MV-4-11 (cell line): ENCODE measurements at places on chromosomes 1 and 21.

GRCh38 chr1:211739671-211740411 lies 64.4 kb upstream of the NEK2 start:
- DNase-seq: no peak

DNA sequence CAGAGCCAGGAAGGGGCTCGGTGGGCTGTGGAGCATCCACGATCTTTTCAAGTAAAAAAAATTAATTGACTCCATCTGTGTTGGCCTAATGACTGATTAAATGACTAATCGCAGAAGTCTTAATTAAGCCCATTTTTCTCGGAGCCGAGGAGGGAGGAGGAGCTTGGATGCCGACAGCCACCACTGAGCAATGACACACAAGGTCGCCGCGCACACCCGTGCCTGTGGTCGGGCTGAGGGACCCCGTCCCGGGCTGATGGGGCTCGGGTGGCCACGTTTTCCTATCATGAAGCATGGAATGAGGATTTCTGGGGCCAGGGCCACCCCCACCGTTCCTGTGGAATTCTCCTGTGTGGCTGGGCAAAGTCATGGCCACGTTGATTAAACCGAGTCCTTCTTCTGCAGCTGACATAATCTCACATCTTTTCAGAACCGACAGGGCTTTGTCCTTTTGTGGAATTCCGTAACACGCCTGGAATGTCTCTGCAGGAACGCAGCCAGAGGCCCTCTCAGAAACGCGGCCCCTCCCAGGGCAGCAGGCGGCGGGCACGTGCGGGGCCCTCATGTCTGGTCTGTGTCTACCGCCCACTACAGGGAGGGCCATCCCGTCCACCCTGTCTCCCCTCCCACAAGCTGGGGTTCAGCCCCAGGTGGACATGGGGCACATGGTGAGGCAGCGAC lies 60.7 kb downstream of the MORN1 start:
- DNase-seq: no peak

- peak; percentile 5 for DNase-seq
Observed at GRCh38 chr1:221462345-221462744, 279.5 kb downstream of the DUSP10 start.

- DNase-seq: no peak
Observed at GRCh38 chr1:221302357-221302756, 423.1 kb downstream of the HLX start.

DNA sequence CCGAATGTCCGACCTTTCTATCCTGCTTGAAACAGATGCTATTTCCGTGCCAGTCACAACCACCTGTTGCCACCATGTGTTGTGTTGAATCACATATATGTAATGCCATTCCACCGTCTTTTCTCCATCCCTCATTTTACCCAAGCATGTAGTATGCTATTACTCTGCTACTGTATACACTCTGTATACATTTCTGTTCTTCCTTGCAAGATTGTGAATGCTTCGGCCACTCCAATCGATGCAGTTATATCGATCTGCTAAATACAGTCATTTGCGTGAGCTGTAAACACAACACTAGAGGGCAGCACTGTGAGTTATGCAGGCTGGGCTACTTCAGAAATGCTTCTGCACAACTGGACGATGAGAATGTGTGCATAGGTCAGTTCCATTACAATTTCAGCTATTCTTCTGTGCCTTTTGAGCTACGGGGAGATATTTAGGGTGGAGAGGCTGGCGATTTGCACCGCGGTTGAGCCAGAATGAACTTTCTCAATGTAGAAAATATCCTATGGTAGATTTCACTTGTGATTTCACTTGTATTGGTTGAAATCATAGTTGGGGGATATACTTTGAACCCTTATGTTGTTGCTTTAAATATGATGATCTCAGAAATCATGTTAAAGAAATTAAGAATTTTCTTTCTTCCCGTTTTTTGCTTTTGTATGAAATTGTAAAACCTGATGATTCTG lies 289.8 kb downstream of the NTNG1 start:
- DNase-seq: peak; percentile 40

- no peak for DNase-seq
Observed at GRCh38 chr1:15412175-15412800, 2.6 kb downstream of the EFHD2 start.

- no peak for DNase-seq
Observed at GRCh38 chr1:223745731-223746130, 33.4 kb downstream of the CAPN2 start.

DNA sequence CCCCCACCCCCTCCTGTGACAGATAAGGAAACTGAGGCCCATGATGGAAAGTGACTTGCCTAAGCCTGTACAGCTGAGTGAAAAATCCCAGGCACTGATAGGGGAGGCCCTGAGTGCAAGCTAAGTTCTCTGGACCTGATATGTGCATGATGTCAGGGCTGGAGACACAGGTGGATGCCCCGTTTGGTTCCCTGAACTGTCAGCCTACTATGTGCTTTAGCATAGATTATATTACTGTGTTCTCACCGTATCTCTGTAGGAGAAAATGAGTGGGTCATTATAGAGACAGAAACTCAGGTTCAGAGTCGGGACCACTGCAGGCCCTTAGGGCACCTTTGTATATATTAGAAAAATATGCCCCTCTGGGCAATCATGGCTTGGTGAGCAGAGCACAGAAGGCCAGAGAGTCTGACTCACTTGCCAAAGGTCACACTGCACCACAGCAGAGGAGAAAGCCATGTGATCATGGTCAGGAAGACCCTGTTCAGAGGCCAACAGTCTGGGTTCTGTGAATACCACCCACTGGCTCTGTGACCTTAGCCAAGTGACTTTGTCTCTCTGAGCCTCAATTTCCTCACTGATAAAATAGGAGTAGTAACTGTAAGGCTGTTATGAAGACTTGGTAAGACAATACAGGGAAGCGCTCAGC lies 145.8 kb upstream of the WNT4 start:
- DNase-seq: no peak
